ENCODE measurements at places on chromosomes 5 and 9. TPM values are rescaled to one million over a fixed set of nuclear protein-coding genes. Genes with fewer than 3 reads are reported as not detected.

Gene PIP5K1B
- 71.9 TPM for total RNA-seq

DNA sequence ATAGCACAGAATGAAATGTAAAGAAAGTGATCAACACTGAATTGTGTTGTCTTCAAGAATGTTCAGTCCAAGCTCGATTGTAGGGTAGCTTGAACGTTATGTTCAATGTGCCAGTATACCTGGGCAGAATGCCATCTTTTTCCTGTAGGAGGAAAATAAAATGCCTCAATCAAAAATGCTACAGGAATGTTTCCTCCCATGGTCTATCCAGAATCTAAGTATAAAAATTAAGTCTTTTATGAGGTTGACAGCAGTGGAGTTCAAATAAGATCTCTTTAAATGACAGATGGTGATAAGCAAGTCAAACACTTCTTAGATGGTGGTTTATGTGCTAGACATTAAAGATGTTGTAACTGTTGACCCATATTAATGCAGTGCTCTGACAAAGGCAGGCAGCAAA lies 488.6 kb downstream of the CSNK1G3 start:
- H3K4me3 ChIP-seq: no peak overlapping the region
- peaks cover 8% of the 10 kb centered on the region for H3K4me1 ChIP-seq
- no peaks in the 10 kb centered on the region for H3K27me3 ChIP-seq
- no peak for DNase-seq
- no peaks in the 10 kb centered on the region for H3K36me3 ChIP-seq
- H3K27ac ChIP-seq: no peak overlapping the region

GRCh38 chr9:12748016-12748415 lies 26.8 kb upstream of the LURAP1L start:
- no peak overlapping the region for H3K27ac ChIP-seq
- DNase-seq: no peak
- no peaks in the 10 kb centered on the region for H3K27me3 ChIP-seq
- no peak overlapping the region for H3K4me3 ChIP-seq
- H3K4me1 ChIP-seq: no peaks in the 10 kb centered on the region
- no peaks in the 10 kb centered on the region for H3K36me3 ChIP-seq

GRCh38 chr9:124372038-124372437 lies 43.2 kb downstream of the PSMB7 start:
- H3K4me1 ChIP-seq: peaks cover 54% of the 10 kb centered on the region
- peaks cover 5% of the 10 kb centered on the region for H3K36me3 ChIP-seq
- H3K27me3 ChIP-seq: no peaks in the 10 kb centered on the region
- DNase-seq: no peak

Gene SVEP1
- total RNA-seq: 8.8 TPM

Gene SLC2A6
- total RNA-seq: 2.0 TPM

Gene ATOX1
- total RNA-seq: 65.4 TPM
